Stimulated activated CD4-positive, alpha-beta T cell treated with anti-CD3 and anti-CD28 coated beads, TNF-alpha, amount 100 ng/mL, for 4 hours (primary cell): ENCODE measurements at places on chromosomes 13 and 19.

GRCh38 chr13:71018995-71019394 lies 848.0 kb downstream of the DACH1 start:
- no peak for DNase-seq

DNA sequence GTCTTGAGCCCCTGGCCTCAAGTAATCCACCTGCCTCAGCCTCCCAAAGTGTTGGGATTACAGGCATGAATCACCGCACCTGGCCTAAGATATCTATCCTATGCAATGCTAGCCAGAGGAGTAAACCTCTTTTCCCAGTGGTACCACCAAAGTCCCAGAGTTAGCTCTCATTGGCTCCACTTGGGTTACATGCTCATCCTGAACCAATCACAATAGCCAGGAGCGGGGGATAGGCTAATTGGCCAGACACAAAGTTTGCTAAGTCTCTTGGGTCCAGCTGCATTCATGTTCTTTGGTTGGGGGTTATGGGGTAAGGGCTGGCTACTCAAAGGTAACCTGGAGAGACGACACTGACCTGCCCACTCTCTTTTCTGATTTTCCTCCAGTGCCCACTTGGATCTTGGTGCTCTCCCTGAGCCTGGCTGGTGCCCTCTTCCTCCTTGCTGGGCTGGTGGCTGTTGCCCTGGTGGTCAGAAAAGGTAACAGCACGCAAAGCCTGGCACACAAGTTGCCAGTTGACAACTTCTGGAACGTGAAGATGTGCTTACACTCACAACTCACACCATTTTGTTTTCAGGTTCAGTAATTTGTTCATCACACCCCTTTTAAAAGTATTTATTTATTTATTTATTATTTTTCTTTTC lies 7.8 kb downstream of the C19orf38 start:
- DNase-seq, result no peak

DNA sequence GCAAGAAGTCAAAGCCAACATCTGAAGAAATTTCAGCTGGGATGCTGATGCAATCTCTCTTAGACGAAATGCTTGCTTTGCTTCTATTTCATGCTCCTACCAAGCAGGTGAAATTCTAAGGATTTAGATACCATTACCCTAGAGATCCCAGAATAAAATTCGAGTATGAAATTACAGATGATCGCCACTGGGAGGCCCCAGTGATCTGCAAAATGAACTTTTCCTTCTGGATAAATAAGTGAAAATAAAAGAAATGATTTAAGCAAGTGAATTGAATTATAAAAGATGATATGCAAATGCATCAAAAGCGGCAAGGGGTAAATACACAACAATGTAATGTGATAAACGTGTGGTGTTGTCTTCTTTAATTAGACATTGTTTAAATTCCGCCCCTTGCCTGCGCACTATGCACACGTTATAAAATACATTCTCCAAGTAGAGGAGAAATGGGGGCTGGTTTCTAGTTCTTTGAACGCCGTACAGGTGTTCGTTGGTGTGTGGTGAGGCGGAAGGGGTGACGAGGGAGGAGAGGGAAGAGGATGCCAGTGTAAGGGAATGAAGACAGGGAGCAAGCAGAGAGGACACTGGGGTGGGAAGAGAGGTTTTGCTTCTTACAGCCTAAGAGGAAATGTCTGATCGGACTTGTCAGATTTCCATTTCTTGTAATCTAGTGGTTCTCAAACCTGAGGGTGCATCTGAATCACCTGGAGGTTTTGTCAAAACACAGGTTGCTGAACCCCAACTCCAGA lies 58.0 kb downstream of the ERCC5 start:
- no peak for DNase-seq

- DNase-seq, result no peak
Measured at GRCh38 chr19:3163943-3164342, 14.6 kb upstream of the S1PR4 start.

- no peak for DNase-seq
Measured at GRCh38 chr13:74678308-74678965, 544.2 kb upstream of the KLF12 start.

- DNase-seq, result no peak
Measured at GRCh38 chr13:97191615-97192014, 30.5 kb upstream of the MBNL2 start.
